DMS79 treated with DMSO at 0.1 percent for 48 hours (cell line): ENCODE measurements at places on chromosomes 1 and 21.

DNA sequence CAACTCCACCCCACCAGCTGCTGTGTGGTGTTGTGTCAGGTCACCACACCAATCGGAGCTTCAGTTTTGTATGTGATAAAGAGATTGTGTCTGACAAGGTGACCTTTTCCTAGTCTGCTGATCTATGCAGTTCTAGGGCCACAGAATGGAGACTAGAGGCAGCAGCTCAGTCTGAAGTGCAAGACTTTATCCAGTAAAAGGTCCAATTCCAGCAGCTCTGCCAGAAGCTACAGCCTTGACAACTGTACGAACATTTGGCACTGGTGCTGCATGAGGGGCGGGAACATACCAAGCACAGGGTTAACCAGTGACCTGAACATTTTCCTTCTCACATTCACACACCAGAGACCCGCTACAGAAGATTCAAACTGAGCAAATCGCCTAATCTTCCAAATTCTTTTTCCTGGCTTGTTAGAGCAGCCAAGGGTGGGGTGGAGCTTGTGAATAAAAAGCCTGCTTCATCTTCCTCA is 9.3 kb downstream of the FMO1 start:
- DNase-seq, result no peak

- DNase-seq, result no peak
Observed at GRCh38 chr1:161207173-161207572, 5.0 kb downstream of the NDUFS2 start.

DNA sequence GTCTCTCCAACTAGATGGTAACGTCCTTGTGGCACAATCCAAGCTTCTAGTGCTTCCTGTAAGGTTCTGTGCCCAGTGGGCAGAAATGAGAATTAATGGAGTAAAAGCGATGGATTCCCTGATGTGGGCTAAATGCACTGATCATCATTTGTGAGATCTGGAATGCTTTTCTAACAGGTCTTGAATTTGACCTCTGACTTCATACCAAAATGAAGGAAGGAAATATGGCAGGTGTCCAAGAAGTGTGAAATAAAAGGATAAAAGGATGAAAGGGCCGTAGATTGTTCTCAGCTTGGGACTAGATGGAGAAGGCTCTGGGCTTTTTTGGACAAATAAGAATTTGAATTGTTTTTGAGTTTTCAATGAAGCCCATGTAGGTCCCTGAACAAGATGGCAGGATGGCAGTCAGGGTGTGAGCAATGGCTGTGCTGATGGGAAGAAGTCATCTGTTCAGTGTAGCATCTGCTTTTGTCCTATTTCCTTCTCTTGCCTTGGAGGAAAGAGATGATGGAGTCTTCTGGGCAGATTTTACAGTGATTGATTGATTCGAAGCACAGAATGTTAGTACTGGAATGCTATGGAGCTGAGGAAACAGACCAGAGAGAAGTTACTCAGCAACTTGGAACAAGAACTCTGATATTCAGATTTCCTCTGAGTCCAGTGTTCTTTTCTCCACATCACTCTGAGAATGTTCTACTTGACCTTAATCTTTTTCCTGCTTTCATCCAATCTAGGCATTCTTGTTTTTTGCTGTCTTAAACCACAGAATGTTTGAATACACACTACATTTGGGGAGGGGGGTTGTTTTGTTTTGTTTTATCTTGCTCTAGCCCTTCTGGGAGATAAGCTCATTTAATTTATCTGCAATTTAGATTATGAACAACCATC is 286.0 kb downstream of the HLX start:
- no peak for DNase-seq

DNA sequence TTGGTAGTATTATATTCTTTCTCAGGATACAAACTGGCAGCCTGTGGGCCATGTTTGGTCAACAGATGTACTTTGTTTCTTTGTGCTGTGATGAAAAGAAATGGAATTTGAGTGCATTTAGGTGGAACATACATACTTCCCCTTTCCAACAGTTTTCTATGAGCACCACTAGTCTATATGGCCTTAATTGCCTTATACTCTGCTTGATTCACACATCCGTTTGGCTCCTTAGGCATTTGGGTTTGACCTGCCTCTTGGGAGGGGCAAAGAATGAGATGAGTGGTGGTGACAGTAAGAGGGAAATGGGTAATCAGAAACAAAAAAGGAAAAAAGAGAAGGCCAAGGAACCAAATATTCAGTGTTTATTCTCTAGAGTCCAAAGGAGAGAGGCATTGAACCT is 17.0 kb downstream of the CFAP126 start:
- no peak for DNase-seq

- DNase-seq, result peak; percentile 99
Observed at GRCh38 chr21:40054403-40054802, 187.2 kb downstream of the PCP4 start.

- no peak for DNase-seq
Observed at GRCh38 chr1:176754676-176755075, 291.7 kb downstream of the PAPPA2 start.

- DNase-seq, result no peak
Observed at GRCh38 chr1:52168373-52169080, 26.6 kb downstream of the ZFYVE9 start.

GRCh38 chr1:32755098-32755809 is 52.7 kb upstream of the SYNC start:
- DNase-seq, result peak; percentile 51

- DNase-seq, result no peak
Observed at GRCh38 chr1:11179125-11179524, 10.0 kb upstream of the ANGPTL7 start.

DNA sequence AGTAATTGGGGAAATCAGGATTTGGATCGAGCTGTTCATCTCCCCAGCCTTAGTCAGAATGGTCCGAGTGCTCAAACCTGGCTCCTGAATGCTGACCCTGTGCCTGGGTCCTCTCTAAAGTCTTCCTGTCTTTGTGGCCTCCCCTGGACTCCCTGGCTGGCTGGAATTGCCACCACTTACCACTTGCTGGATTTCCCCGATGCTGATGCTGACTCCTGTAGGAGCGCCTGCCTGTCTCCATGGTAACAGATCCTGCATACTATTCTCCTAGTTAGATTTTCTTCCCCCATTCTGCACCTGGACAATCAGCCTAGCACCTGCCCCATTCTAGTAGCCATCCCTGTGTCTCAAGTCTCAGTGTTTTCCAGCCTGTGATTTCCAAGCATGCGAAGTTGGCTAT is 382.2 kb upstream of the ESRRG start:
- no peak for DNase-seq

DNA sequence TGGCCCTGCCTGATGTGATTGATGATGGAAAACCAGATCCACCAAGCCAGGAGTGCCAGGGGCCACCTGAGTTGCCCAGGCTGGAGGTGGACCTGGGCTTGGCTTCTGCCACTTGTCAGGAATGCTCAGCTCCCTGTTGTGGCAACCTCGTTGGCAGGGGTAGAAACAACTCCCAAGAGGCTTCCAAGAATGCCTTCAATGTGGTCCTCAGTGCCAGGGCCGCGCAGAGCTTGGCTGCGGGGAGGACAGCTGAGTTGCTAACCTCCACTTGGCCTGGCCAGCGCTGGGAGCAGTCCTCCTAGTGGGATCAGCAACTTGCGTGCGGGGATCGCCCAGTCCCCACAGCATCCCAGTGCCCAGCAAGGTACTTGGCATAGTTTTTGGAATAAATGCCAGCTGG is 9.0 kb downstream of the MYOM3 start:
- no peak for DNase-seq

DNA sequence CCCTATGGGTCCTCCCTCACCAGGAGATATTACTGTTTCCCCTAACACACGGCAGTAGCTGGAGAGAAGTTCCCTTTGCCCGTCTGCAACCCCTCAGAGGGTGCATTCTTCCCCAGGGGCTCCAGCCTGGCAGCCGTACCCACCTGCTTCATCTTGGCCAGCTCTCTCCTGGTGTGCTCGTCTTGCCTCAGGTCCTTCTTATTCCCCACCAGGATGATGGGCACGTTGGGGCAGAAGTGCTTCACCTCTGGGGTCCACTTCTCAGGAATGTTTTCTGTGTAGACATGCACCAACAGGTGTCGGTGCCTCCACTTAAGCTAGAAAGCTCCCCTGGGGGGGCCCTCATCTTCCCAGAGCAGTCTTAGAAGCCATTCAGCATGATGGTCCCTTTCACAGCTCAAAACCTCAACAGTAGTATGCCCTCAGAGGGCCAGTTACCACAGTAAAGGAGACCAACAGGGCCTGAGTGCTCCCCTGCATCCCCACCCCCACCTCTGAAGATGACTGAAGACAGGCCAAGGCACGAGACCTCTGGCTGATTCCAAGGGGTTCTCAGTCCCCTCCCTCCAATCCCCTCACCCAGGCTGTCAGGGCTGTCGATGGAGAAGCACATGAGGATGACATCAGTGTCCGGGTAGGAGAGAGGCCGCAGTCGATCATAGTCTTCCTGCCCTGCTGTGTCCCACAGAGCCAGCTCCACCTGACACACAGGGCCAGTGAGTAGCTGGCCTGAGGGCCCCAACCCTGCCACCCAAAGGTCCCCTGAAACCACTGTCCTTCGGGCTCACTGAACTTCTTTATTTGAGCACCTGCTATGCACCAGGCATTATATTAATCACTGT is 4.3 kb downstream of the RHOC start:
- no peak for DNase-seq

GRCh38 chr1:77303387-77303786 is 21.6 kb downstream of the AK5 start:
- DNase-seq, result no peak

GRCh38 chr1:47471163-47471562 is 33.3 kb downstream of the FOXD2 start:
- no peak for DNase-seq

GRCh38 chr21:43597052-43597451 is 62.2 kb downstream of the HSF2BP start:
- no peak for DNase-seq

DNA sequence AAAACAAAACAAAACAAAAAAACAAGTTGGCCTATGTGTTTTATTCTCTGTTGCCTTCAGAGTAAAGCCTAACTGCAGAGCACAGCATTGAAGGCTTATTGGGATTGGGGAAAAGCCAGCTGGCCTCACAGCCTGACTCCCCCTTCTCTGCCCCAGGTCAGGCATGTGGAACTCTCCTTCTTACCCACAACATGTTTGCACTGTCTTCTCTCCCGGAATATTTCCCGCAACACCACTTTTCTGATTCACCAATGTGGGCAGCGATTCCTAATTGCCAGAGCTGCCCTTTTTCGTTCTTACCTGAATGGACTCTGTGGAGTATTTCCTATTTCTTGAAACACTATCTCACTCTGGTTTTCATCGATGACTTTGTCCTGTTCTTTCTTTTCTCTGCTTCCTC is 2.8 kb upstream of the TARBP1 start:
- DNase-seq, result no peak

GRCh38 chr1:162391790-162392563 is 10.4 kb downstream of the C1orf226 start:
- peak; percentile 57 for DNase-seq

- no peak for DNase-seq
Observed at GRCh38 chr21:32813265-32813903, 41.8 kb upstream of the PAXBP1 start.

DNA sequence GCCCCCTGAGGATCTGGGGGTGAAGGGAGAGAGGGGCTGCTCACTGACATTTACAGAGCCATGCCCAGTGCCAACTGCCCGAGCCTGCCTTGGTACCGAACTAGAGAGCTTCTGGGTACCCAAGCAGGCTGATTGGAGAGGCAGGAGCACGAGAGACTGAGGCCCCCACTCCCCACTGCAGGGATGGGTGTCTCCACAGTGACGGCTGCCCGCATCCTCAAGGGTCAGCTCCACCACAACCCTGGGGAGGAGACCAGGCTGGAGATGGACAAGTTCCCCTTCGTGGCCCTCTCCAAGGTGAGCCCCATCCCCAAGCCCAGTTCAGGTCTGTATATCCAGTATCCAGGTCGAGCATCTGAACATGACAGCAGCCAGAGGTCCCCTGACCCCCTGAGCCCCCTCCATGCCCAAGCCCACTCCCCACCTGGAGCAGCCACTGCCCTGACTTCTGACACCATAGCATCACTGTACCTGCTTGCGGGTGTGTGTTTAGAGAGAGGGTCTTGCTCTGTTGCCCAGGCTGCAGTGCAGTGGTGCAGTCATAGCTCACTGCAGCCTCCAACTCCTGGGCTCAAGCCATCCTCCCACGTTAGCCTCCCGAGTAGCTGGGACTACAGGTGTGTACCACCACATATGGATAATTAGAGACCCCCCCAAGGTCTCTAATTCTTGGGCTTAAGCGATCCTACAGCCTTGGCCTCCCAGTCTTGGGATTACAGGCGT is 51.9 kb downstream of the ALPL start:
- DNase-seq, result no peak

- no peak for DNase-seq
Observed at GRCh38 chr1:231093156-231093922, 53.3 kb upstream of the FAM89A start.

GRCh38 chr1:61812916-61813315 is 70.6 kb downstream of the PATJ start:
- DNase-seq, result no peak

DNA sequence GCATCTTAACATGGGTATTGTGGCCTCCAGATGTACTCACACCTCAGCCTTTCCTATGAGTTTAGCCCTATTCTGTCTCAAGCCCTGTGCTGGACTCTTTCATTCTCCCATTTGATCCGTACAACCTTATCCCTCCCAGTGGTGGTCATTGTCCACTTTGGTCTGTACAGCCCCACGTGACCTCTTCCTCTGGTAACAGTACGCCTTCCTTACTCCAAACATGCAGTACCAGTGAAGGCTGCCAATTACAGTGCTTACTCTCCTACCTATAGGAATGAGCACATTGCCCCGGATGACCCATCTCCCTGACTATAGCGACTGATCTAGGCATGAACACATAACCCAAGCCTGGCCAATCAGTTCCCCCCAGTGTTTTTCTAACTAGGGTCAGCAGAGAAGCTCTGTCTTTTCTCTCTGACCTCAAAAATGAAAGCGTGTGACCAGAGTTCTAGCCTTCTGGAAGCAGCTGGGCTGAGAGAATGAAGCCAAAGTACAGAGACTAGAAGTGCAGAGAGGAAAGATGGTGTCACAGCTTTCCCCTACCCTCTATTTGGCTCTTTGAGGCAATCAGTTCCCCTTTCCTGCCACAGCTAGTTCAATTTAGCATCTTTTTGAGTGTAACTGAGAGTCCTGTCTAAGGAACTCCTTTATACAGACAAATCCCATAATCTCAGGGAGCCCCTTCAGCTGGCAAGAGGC is 9.9 kb upstream of the QSOX1 start:
- DNase-seq, result no peak

DNA sequence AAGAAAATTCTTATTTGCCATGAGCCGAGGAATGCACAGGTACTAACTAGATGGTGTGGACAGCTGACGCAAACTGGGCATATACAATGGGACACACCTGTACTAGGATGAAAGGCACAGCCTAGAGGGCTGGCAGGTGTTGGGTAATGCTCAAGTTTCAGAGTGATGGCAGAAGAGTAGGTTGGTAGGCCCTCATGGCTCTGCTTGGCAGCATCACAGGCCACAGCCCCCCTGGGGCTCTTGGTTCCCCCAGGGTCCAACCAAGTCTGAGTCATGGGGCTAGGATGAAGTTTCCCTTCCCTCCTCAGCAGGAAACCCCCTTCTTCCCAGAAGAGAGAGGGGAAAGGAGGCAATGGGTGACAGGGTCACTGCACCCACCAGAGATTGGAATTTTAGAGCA is 35.2 kb downstream of the SPEN start:
- DNase-seq, result no peak
